ENCODE measurements at places on chromosomes 1 and 21. TPM values are rescaled to one million over a fixed set of nuclear protein-coding genes. Genes with fewer than 3 reads are reported as not detected.

Gene CD53
- total RNA-seq = 7.5 TPM

Gene MAP3K7CL
- 2.1 TPM for total RNA-seq

- no peak overlapping the region for H3K4me3 ChIP-seq
- H3K27me3 ChIP-seq = no peaks in the 10 kb centered on the region
- H3K36me3 ChIP-seq = peaks cover 30% of the 10 kb centered on the region
- H3K27ac ChIP-seq = peak overlapping the region; percentile 78
- peaks cover 34% of the 10 kb centered on the region for H3K4me1 ChIP-seq
Observed at GRCh38 chr1:89711140-89711778, 78.3 kb downstream of the LRRC8C start.

Gene LRRC40
- 9.0 TPM for total RNA-seq

DNA sequence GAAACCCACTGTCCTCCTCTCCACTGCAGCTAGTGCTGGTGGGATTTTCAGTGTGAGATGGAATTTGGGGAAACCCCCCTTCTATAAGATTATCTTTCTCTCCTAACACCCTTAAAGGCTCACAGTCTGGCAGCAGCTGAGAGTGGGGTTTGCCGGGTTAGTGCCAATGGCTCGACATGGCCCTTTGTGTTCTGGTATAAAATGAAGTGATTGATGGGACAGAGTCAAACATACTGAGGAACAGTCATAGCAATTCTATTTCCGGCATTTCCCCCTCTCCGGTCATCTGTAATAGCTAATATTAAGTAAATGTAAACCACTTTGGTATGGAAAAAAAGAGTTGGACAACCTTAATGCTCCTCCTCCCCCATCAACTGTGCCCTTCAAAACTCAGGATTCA lies 37.6 kb downstream of the TFF3 start:
- H3K27me3 ChIP-seq = no peaks in the 10 kb centered on the region
- DNase-seq = no peak

DNA sequence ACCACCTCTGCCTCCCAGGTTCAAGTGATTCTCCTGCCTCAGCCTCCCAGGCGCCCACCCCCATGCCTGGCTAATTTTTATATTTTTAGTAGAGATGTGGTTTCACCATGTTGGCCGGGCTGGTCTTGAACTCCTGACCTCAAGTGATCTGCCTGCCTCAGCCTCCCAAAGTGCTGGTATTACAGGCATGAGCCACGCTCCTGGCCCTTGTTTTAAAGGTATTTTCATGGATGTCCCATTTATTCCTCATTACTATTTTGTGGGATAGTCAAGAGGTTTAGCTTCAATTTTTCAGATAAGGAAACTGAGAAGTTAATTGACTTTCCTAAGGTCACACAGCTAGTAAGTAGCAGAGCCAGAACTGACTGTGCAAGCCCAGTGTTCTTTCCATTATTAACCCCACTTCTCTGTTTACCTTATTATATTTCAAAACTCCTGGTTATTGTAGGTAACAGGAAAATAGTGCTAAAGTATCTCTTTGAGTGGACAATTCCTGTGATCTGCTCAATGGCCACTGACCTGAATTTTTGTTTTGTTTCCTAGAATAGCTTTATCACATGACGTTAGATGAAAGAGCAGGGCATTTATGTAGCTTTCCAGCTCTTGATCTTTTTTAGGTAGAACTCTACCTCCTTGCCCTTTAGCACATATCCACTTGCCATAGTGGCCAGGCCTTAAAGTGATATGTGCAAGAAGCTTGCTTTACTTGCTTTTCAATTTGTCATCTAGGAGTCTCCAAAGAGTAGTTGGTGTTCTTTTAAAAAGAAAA lies 13.6 kb downstream of the ZYG11B start:
- H3K27ac ChIP-seq = peak overlapping the region; percentile 77
- no peaks in the 10 kb centered on the region for H3K27me3 ChIP-seq
- no peak overlapping the region for H3K4me3 ChIP-seq
- peaks cover 65% of the 10 kb centered on the region for H3K4me1 ChIP-seq
- H3K36me3 ChIP-seq = no peaks in the 10 kb centered on the region
- DNase-seq = no peak

- peaks cover 30% of the 10 kb centered on the region for H3K4me1 ChIP-seq
- H3K36me3 ChIP-seq = no peaks in the 10 kb centered on the region
- peak overlapping the region; percentile 43 for H3K27ac ChIP-seq
- H3K27me3 ChIP-seq = no peaks in the 10 kb centered on the region
- no peak overlapping the region for H3K4me3 ChIP-seq
- DNase-seq = peak; percentile 54
Observed at GRCh38 chr1:8987881-8988617, 38.2 kb downstream of the SLC2A7 start.

- H3K4me3 ChIP-seq = no peak overlapping the region
- peak; percentile 12 for DNase-seq
- peaks cover 4% of the 10 kb centered on the region for H3K4me1 ChIP-seq
- no peaks in the 10 kb centered on the region for H3K36me3 ChIP-seq
- H3K27ac ChIP-seq = no peak overlapping the region
Observed at GRCh38 chr1:65812065-65812464, 19.4 kb downstream of the PDE4B start.

- DNase-seq = no peak
- peaks cover 24% of the 10 kb centered on the region for H3K4me1 ChIP-seq
- no peaks in the 10 kb centered on the region for H3K27me3 ChIP-seq
- H3K27ac ChIP-seq = peak overlapping the region; percentile 100
- H3K4me3 ChIP-seq = no peak overlapping the region
- H3K36me3 ChIP-seq = no peaks in the 10 kb centered on the region
Observed at GRCh38 chr1:200671235-200671786, 1.6 kb upstream of the DDX59 start.

DNA sequence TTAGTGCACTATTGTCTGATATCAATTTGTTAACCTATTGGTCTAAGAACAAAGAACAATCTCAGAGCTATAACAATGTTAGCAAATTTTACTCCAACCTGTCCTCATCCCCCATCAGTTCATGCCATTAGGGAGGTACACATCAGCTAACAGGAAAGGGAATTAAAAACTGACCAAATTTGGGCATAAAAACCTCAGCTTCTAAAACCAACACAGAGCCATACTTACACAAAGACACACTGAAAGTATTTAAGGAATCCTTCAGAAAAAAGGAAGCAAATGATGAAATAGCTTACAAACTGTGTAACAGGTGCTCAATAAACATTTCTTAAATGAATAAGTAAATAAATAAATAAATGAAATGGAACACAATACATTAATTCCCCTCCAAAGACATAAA lies 89.2 kb downstream of the TTLL7 start:
- no peak overlapping the region for H3K4me3 ChIP-seq
- H3K36me3 ChIP-seq = no peaks in the 10 kb centered on the region
- H3K4me1 ChIP-seq = no peaks in the 10 kb centered on the region
- H3K27ac ChIP-seq = no peak overlapping the region
- no peaks in the 10 kb centered on the region for H3K27me3 ChIP-seq
